ENCODE measurements at places on chromosomes 12 and 14.

DNA sequence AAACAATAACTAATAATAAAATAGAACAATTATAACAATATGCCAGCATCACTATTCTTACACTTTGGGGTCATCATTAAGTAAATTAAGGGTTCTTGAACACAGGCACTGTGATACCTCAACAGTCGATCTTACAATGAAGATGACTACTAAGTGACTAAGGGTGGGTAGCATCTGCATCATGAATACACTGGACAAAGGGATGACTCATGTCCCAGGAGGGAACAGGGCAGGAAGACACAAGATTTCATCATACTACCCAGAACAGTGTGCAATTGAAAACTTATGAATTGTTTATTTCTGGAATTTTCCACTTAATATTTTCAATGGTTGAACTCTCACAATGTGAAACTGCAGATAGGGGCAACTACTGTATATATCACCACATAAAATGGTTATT is 19.7 kb downstream of the TSPAN19 start:
- DNase-seq = no peak

DNA sequence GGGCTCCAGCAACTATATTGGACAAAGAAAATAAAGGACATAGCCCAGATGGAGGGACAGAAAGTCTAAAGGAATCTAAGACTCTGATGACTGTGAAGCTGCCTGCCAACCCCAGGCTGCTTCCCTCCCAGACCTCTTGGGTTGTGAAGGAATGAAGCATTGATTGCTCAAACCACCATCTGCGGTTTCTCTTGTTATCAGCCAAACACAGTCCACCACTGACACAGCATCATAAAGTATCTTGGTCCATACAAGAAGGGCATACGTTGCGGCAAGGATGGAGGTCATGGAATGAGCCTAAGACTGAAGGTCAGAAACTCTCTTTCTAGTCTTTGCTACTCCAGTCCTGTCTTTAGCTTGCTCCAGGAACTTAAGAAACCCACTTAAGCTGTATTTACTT is 58.5 kb upstream of the PLXNC1 start:
- no peak for DNase-seq

- DNase-seq = no peak
These were observed 16.4 kb downstream of the CD9 start for GRCh38 chr12:6216581-6216980.

GRCh38 chr12:53550595-53550994 is 43.3 kb upstream of the NPFF start:
- DNase-seq = no peak

Measured in activated CD4-positive, alpha-beta T cell treated with anti-CD3 and anti-CD28 coated beads, Interleukin-2, amount 10 ng/mL, durations not matched to agents 24 days and 14 days (primary cell).